Central memory CD8-positive, alpha-beta T cell (primary cell): ENCODE measurements at places on chromosomes 16 and 17.

GRCh38 chr16:55706739-55707384 is 51.1 kb downstream of the SLC6A2 start:
- DNase-seq, result no peak

DNA sequence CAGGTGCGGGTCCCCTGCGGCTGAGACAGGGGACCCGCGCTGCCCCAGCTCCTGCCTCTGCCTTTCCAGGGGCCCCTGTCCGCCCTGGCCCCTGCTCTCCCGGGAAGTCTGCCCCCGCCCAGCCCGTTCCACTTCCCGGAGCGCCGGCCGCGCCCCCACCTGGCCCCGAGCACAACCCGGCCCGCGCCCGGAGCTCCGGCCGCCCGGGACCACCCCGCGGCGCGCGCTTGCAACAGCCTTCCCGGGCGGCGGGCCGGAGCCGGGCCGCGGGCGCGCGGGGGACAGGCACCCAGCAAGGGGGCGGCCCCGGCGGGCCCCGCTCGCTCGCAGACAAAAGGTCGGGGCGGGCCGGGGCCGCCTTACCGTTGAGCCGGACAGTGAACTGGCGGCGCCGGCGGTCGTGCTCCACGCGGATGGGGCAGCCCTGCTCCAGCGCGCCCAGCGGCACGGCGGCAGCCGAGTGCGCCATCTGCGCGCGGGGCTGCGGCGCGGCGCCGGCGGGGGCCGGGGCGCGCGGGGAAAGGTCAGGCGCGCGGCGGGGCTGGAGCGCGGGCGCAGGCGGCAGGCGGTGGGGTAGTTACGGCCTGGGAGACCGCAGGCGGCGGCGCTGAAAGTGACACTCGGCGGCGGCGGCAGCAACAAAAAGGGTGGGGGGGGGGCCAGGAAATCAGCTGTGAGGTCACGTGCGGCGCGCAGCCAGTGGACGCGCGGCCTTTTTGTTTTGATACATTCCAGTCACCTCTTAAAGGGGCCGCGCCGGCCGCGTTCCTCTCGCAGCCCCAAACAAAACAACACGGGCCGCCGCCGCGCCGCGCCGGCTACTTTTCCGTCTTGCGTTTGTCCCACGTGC is at the start of gene NATD1:
Gene NATD1, minus strand, starts transcription at position 615 of the 850 bp plus-strand sequence. Its CDS starts 146 bp downstream, at position 469.
- DNase-seq, result peak; percentile 61

DNA sequence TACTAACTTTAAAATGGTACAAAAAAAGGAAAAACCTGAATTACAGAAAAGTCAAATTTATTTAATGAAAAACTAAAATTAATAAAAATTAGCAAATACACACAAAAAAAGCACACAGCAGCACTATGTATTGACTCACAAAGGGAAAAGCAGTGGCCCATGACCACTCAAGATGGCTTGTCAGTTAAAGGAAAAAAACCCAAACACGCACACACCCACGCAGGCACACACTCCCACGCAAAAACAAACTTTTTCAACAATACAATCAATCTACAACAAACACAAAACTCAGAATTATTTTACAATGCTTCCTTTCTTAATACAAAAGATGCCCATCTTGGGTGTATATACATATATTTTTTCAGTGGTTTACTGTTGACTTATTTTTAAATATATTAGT is 24.2 kb downstream of the SIAH1 start:
- no peak for DNase-seq

DNA sequence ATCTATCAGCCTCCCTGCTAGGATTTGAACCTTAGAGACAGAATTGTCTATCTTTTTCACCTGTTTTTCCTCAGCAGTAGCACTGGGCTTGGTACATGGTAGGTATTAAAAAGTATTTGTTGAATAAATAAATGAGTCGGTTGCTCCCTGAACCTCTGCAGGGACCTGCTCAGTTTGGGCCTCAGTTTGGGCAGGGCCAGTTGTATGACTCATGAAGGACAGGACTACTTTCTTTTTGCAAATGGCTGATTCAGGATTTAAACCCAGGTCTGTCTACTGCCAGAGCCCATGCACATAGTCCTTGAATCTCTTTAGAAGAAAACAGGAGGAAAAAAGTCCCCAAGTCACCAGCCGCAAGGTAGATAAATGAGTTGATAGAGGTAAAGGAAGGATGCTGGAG is 3.1 kb downstream of the MMP2 start:
- no peak for DNase-seq

DNA sequence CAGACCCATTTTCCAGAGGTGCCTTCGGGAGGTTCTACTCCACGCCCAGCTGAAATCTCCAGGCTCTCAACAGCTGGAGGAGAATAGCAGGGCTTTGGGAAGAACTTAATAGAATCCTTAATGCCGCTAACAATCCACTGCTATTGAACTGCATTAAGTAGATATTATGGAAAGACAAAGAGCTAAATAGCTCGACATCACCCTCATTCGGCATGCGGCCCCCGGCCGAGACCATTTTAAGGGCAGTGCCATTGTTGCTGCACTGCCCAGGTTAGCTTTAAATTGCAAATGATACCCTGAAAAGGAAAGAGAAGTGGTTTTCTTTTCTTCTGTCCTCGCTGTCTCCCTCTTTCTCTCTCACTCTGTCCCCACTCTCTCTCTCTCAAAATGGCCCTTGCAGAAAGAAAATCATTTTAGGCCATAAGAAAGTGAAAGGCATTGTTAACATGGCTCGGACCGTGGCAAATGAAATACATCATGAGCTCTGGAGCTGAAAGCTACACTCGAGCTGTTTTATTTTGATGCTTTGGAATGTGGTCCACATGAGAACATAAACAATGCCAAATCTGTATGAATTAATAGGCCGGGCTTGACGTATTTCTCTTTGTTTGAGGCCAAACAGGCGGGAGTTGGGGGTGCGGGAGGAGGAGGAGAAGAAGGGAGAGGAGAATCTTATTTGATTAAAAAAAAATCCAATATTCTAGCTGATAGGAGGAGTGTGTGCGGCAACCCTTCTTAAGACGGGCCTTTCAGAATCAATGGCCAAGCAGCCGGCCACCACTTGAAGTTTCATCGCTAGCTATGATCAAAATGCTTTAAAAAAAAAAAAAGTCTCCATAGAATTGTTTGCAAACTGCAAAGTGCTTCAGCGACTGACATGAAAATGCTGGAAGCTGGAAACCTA is 298.8 kb upstream of the IRX3 start:
- no peak for DNase-seq

- no peak for DNase-seq
These were observed at the start of gene MVP for GRCh38 chr16:29820271-29820701. Gene MVP, plus strand, starts transcription at chr16:29820462. Its CDS starts 10,088 bp downstream, at chr16:29830550.

DNA sequence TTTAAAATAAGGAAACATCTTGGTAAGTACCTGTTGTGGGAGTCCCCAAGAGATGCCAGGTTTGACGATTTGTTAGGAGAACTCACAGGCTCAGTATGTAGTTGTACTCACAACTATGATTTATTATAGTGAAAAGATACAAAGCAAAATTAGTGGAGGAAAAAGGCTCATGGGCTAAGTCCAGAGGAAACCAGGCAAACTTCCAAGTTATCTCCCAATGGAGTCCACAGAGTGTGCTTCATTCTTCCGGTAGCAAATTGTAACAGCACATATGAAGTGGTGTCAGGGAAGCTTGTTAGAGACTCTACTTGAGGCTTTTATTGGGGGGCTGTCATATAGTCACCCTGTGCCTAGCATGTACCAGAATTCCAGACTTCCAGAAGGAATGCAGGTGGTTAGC is 2.3 kb downstream of the DDX19A start:
- DNase-seq, result no peak
